ENCODE measurements at places on chromosomes 11 and 22.
A peak's percentile ranks its signal among the peaks of the same experiment; 100 is the strongest.

DNA sequence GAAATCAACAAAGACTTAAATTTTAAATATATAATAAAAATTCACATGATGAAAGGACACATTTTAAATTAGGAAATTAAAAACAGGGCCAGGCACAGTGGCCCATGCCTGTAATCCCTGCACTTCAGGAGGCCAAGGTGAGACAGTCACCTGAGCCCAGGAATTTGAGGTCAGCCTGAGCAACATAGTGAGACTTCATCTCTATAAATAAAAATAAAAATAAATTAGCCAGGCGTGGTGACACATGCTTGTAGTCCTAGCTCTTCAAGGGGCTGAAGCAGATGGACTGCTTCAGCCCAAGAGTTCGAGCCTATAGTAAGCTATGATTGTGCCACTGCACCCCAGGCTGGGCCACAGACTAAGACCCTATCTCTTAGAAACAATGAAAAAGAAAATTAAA lies 29.3 kb downstream of the RRAS2 start:
- no peak for DNase-seq

GRCh38 chr11:17405232-17406005 lies 17.0 kb upstream of the KCNJ11 start:
- DNase-seq, result no peak

DNA sequence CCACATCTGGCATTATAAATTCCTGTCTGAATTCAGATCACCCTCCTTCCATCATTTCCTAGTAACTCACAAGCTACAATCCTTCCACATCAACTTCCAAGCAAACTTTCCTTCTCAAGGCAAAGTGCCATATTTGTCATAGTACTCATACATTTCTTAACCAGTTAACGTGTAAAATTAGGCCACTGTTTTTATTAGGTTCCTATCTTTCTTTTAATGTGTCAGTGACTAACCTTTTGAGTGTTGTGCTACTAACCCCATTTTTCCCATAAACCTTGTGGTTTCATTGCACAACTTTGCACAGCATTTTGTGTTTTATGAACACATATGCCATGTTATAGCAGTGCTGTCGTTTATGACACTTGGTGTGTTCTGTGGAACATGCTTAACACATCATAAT lies 90.1 kb downstream of the KIF18A start:
- no peak for DNase-seq

DNA sequence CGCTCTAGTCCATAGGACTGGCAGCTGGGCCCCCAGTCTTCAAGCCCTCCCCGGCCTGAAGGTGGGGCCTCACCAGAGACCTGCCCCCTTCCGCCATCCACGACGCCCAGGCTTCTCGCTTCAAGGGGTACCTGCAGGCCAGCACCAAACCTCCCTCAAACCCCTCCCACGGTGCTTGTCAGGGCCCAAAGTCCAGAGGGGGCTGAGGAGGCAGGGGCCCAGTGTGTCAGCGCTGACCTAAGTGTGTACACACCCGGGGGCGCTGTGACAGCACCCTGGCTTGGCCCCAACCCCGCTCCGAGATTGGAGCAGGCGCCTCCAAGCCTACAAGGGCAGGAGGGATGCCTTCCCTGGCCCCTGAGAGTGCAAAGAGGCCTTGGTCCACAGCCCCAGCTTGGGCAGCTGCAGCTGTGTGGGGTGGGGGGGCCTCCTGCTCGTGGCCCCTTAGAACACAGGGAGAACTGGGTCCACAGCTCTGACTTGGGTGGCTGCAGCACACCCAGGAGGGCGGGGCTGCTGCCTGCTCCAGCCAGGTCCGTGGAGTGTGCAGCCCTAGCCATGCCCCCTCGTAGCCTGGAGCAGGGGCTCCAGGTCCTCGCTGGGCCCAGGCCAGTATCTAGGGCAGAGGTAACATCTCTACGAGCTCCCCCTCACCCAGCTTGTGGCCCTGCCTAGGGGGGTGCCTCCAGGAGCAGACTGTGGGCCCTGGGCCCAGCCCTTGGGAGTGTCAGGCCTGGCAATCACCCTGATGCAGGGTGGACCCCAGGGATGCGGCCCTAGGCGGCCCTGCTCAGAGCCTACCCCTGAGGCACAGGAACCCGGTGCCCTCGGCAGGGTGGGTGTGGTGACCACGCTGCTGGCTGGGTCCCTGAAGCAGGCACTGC lies 4.9 kb downstream of the SBF2 start:
- DNase-seq, result no peak

DNA sequence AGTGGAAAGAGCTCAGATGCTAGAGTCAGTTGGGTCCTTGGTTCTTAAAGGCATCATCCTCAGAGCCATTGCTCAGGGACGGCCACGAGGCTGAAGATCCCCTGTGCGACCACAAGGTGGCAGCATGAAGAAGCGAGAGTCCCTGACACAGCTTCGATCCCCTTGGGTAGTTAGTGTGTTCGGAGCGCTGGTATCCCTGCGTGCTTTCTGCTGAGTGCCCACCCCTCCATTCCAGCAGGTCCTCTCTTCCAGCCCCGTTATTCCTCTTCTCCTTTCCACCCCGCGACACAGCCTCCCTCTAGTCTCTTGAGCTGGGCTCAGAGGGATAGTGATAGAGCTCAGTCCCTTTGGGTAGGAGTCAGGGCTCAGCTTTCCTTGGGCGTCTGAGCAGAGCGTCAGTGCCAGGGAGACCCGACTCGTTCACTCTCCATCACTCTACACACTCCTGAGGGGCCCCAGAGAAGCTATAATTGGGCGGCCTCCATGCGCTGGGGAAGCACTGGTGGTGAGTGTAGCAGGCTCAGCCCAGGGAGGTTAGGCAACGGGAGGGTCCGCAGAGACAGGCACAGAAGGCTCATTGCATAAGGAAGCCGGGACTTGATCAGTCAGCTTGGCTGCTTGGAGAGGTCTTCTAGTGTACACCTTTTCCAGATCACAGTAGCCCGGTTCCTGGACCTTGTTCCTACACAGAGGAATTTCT lies at the start of gene OR51D1:
Gene OR51D1, plus strand, starts transcription at position 516 of the 700 bp plus-strand sequence. CDS start 2,314 bp downstream, outside the sequence.
- DNase-seq, result peak; percentile 45

DNA sequence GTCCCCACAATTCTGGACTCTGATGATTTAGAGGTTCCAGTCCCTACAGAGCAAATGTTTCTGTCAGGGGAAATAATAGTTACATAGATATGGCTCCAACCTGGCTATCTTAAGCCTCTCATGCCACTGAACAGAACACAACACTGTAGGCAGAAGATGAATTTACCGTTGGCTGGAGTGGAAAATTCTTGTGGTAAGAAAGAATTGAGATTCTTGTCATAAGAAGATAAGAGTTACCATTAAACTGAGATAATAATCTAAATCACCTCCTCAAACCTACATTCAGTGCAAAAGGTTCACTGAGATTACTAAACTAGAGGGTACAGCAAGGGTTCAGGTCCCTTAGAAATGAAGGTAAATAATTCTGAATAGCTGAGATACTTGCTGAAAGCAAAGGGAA lies 10.1 kb upstream of the NAALAD2 start:
- DNase-seq, result no peak

GRCh38 chr11:132472411-132473172 lies 1059.7 kb downstream of the OPCML start:
- DNase-seq, result no peak

- no peak for DNase-seq
Measured at GRCh38 chr11:7600205-7600775, 73.0 kb downstream of the CYB5R2 start.

GRCh38 chr11:67364169-67364568 lies 9.2 kb downstream of the CLCF1 start:
- DNase-seq, result no peak

- DNase-seq, result no peak
Measured at GRCh38 chr11:3380706-3381545, 2.0 kb upstream of the ZNF195 start.

GRCh38 chr11:35160246-35160824 lies 21.4 kb downstream of the CD44 start:
- no peak for DNase-seq

- DNase-seq, result no peak
Measured at GRCh38 chr11:108926841-108927577, 262.1 kb downstream of the DDX10 start.

DNA sequence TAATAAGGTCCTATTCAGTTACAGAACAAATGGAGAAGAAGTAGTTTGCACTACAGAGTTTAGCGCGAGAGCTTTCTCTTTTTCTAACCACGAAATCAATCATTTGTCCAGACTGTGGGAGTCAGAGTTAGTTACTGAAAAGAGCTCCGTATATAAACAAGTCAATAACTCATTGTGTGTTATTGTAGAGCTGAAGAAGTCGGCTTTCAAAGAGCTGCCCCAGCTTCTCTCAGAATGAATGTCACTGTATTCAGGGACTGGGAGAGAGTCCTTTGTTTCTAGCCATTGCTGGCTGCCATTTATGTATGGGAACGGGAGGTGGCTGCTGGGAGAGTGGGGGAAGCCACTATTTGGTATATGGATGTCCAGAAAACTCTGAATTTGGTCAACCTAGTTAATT lies 227.8 kb downstream of the DCDC1 start:
- no peak for DNase-seq

GRCh38 chr22:46022881-46023512 lies 46.0 kb upstream of the WNT7B start:
- DNase-seq, result no peak

DNA sequence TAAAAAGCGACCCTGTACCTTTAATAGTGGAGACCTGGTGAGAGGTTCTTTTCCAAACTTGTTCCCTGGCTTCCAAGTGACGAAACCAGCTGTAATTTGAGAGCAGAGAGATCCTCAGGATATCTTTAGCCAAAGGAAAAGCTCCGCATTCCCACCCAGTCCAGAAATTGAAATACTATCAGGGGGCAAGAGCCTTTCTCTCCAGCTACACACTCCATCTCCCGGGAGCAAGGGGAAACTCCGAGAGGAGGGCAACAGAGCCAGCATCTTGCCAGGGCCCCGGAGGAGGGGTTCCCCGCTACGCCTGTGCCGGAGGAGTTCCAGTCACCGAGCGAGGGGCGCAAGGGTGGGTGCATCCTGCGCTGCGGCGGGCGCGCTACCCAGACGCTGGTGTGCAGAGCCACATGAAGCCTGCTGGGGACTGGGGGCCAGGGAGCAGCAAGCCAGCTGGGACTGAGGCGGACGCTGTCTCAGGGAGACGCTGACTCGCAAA lies at the start of gene FIBIN:
Gene FIBIN, plus strand, starts transcription at position 148 of the 493 bp plus-strand sequence. CDS start 415 bp downstream, outside the sequence.
- DNase-seq, result no peak

DNA sequence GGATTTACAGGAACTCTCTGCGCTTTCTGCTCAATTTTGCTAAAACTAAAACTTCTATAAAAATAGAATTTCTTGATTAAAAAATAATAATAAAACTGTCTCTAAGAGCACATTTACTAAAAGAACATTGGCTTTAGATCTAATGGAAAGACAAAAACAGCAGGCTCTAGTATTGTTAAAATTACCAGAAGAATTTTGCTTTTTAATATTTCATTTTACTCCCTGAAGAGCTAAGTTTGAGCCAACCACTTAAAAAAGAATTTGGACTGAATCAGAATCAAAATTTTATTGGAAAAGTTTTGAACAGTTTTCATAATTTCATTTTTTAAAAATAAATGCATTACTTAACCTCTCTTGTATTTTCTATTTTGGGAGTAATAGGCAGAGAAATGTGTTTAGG lies 107.3 kb downstream of the BBOX1 start:
- DNase-seq, result no peak

DNA sequence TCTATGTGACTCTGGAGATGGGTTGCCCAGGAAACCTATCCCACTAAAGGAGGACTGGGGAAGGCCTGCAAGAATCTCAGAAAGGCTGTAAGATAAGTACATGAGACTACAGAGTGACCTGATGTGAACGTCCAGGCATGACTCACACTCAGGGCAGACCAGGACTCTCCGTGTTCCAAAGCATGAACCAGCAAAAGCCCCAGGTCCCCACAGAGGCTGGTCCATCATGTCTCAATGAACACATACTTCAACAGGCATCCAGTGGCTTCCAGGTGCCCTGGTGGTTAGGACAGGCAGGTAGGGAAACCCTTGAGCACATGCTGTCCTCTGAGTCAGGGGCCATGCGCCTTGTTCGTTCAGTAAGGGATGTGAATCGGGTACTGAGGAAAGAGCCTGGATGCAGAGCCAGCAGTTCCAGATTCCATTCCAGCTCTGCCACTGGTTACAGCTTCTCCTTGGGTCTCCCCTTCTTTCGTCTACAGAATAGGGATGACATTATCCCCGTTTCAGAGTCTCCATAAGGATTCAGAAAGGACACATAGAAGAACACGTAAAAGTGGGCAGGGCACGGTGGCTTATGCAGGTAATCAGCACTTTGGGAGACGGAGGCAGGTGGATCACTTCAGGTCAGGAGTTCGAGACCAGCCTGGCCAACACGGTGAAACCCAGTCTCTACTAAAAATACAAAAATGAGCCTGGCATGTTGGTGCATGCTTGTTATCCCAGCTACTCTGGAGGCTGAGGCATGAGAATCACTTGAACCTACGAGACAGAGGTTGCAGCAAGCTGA lies 129.0 kb upstream of the TEAD1 start:
- DNase-seq, result no peak

GRCh38 chr11:86482692-86483091 lies 108.0 kb downstream of the CCDC81 start:
- no peak for DNase-seq

DNA sequence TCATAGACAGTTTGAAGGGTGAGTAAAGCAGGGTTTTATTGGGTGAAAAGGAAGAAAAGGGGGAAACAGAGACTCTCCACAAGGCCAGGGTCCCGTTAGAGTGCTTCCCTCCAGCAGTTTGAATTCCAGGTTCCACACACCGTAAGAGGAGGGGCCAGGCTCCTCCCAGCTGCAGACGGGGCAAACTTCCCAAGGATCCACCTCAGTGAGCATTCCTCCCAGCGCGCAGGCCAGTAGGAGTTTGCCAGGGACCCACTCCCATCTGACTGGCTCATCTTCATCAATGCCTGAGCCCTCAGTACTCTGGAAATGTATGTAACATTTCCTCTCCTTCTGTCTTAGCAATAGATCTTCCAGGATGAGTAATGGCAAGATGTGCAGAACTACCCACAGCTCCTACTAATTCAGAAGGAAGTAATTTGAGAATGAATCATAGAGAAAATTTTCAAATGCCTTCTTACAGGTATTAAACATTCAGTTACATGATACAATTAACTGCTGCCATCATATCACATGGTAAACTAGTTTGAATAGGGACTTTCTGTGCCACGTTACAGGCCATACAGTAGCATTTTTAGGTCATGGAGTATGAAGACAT lies 34.0 kb upstream of the TRPC6 start:
- DNase-seq, result no peak

- no peak for DNase-seq
Measured at GRCh38 chr11:25252854-25253253, 756.0 kb downstream of the LUZP2 start.

DNA sequence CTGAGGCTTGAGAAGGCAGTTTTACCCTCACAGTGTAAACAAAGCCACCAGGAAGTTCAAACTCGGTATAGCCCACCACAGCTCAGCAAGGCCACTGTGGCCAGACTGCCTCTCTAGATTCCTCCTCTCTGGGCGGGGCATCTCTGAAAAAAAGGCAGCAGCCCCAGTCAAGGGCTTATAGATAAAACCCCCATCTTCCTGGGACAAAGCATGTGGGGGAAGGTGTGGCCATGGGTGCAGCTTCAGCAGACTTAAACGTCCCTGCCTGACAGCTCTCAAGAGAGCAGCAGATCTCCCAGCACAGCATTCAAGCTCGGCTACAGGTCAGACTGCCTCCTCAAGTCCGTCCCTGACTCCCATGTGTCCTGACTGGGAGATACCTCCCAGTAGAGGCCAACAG lies 69.7 kb downstream of the TTC28 start:
- DNase-seq, result no peak
